ENCODE measurements at places on chromosomes 2 and 18.

GRCh38 chr2:207473049-207473930 is 56.5 kb upstream of the CREB1 start:
- DNase-seq, result peak; percentile 27

DNA sequence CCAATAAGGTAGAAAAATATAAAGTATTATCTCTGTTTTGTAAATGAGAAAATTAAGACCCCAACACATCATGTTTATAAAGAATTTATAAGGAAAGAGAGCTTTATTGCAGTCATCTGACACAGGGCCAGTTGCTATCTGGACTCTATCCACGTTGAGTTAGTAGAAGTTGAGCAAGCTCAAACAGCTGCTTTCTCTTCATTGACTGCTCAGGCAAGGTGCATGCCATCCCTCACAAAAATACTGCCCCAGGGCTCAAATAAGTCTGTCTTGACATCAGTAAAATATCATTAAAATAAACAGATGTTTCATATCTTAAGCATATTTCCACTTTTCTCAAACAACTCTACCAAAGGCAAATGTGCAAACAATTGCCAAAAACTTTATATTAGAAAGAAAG is 14.8 kb downstream of the COL5A2 start:
- no peak for DNase-seq

GRCh38 chr18:10926621-10927161 is 222.7 kb downstream of the PIEZO2 start:
- no peak for DNase-seq

- no peak for DNase-seq
These were observed 44.7 kb downstream of the TRABD2A start for GRCh38 chr2:84836215-84836614.

DNA sequence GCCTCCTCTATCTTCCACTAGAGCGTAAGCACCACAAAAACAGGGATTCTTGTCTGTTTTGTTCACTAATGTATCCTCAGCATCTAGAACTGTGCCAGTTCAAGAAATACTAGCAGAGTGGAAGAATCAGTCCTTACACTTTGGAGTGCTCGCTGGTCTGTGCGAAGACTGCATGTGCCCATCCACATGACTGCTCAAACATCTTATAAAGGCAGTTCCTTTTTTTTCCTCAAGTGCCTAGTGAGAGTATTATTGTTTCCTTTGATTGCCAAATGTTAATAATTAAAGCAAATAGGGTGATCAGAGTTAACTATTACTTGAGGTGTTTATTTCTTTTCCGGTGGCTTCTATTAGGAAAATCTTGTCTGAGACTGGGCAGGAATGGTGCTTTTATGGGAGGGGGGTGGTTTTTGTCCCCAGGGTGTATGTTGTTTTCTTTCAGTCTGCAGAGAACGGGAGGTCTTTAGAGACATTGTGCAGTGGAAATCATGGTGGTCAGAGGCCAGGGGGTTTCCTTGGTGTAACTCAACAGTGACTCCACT is 45.6 kb upstream of the ITGB6 start:
- DNase-seq, result no peak

- DNase-seq, result no peak
These were observed 108.8 kb upstream of the TRIB2 start for GRCh38 chr2:12607971-12608370.

- DNase-seq, result no peak
These were observed 1.8 kb downstream of the NOSTRIN start for GRCh38 chr2:168804214-168804613.

- DNase-seq, result peak; percentile 92
These were observed 93.3 kb downstream of the THSD7B start for GRCh38 chr2:136858656-136859055.

- peak; percentile 4 for DNase-seq
These were observed 74.6 kb upstream of the RNF152 start for GRCh38 chr18:61967252-61967891.

DNA sequence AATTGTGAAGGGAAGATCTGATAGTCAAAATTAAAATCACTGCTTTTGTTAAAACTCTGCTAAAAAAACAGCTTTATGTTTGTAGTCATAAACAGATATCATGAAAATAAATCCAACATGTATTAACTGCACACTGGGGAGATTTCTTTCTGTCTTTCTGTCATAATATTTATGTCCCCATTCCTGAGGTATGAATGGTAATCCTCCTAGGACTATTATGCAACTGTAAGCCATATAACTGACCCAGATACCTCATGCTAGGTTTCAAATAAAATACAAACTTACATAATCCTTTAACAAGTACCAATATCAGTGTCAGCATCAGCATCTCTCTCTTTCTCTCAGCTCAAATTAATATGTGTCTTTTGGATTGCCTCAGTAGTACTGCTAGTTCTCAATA is 18.2 kb downstream of the IFIH1 start:
- no peak for DNase-seq

- DNase-seq, result no peak
These were observed 156.2 kb upstream of the NETO1 start for GRCh38 chr18:73023975-73024374.

- DNase-seq, result no peak
These were observed 63.4 kb downstream of the MYO5B start for GRCh38 chr18:50131591-50131990.

GRCh38 chr18:62878305-62878704 is 163.0 kb downstream of the PHLPP1 start:
- no peak for DNase-seq

DNA sequence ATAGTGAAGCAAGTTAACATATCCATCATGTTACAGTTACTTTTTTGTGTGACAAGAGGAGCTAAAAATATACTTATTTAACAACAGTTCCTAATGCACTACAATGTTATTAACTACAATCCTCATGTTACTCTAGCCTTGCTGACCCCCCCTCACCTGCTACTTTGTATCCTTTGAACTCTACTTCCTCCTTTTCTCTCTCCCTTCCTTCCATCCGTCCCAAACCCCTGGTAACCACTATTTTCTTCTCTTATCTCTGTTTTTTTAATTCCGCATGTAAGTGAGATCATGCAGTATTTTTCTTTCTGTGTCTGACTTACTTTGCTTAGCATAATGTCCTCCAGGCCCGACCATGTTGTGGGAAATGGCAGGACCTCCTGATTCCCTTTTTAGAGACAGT is 59.4 kb downstream of the NPAS2 start:
- DNase-seq, result no peak

DNA sequence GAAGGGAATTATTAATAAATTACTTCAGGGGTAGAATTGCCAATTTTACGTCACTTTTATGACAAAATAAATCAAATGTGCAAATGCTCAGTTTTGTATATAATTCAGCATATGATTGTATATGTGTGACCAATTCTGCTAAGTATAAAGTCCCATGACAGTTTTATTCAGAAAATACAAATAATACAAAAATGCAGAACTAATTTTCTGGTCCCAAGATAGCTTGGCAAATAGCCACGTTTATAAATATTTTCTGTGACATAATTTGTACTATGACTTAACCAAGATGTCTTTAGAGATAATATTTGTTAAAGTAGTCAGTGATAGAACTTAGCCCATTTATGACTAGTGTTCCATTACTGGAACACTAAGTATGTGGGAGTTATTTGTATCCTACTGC is 24.2 kb upstream of the CAB39 start:
- no peak for DNase-seq

- no peak for DNase-seq
These were observed 149.3 kb upstream of the HAAO start for GRCh38 chr2:42941633-42942176.

DNA sequence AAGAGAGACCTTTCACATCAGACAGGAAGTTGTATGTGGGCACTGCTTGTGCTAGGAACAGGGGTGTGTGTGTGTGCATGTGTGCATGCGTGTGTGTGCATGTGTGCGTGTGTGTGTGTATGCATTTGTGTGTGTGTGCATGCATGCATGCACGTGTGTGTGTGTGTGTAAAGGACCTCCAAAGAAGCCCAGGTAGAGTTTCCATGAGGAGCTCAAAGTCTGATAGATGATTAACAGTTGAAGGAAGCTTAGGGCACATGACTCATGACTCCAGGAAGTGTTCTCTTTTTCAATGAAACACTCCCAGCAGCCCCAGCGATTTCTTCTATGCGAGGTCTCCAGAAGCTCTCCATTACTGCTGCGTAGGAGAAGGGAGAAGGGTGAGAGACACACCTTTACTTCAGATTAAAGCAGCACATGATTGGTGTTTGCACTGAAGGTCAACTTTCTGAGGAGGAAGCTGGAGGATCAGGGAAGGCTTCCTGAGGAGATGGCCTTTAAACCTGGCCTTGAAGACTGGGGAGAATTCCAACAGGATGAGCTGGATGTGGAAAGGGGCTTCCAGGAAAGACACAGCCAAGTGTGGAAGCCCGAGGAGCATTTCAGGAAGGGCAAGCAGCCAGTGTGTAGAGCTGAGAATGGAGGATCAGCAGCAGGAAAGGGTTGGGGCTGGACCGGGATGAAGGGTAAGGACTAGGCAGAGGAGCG is 77.7 kb downstream of the SMAD4 start:
- no peak for DNase-seq

DNA sequence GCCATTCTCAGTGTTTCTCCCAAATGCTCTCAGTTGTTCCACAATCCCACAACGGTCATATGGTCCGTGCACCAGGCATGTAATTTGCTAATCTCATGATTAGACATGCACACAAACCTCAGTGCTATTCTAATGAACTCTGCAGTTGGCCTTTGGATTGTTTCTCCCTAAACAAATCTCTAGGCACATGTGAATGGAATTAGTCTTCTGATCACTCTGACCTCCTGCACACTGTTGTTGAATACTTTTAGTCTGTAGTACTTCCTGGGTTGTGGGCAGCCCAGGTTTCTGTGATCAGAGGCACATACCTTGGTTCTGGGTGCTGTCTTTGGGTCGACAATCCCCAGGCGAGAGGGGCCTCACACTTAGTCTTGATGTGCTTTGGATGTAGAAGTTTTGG is 498.7 kb upstream of the SPRED2 start:
- DNase-seq, result no peak

DNA sequence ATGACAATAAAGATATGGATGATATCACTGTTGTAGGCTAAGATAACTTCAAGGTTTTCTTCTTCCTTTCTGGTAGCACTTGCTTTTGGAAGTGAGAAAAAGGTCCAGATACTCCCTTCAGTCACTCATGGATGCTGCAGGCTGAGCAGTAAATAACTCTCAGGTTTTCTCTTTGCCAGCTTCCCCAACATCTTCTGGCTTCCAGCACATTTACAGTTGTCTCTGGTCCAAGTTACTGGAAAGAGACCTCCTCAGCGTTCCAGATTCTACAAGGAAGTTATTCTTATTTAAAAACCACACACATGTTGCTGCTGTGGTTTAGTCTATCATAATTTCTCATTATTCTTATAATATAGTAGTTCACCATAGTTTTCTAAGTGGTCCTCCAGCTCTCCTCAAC is 383.4 kb downstream of the PLCL1 start:
- no peak for DNase-seq

DNA sequence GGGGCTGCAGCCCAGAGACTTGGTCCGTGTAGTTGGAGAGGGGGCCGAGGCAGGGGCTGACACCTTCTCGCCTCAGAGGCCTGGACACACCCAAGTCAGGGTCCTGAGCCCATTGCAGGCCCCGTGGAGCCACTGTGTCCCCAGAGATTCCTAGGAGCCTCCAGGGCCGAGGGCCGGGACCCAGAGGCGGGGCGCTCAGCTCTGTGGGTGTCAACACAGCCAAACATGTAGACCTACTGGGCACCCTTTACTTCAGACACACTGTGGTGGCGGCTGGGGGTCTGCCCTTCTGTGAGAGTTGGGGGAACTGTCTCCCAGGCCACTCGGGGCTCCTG is 459 bp upstream of the ESPNL start:
- no peak for DNase-seq

DNA sequence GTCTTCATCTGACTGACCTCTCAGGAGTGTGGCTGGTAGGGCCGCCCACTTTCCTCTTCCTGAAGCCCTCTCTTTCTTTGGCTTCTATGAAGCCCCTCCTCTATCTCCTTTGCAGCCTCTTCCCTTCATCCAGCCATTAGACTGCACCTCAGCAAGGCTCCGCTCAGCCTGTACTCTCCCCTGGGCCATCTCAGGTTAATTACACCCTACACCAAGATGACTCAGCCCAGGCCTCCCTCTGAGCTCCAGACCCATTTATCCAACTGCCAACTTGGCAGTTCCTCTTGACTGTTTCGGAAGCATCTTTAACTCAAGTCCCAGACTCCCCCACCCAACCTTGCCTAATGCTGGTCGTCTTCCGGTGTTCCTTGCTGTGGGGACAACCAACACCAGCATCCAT is 5.8 kb upstream of the WNT6 start:
- DNase-seq, result no peak

DNA sequence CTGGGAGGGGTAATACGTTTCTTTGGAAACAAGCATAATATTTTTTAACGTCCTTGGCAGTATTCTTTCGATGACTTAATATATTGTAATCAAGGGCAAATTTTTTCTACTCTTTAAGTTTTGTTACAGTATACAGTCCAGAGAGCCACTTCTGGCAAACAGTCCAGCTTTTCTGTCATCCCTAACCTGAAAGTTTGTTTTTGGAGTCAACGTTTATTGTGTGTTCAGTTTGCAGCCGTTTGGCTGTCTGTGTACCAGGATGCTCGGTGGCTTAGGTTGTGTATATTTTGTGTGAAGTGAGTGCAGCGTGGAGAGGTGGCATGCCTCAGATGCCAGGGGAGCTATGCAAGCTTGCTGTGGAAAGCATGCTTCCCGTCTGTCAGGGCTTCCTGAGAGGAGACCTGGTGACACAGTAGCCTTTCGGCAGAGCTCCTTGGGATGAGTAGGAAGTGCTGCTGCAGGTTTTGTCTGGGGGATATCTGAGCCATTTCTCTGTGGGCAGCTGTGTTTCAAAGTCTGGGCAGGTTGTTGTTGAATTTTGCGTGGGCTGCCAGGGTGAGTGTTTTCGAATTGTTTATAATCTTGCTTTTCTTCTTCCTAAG is 14.7 kb downstream of the MAP3K20 start:
- no peak for DNase-seq

- no peak for DNase-seq
These were observed 21.9 kb downstream of the SLC40A1 start for GRCh38 chr2:189558516-189559272.

- DNase-seq, result no peak
These were observed 66.5 kb downstream of the GLS start for GRCh38 chr2:190947141-190947540.

- no peak for DNase-seq
These were observed 614.0 kb downstream of the SLC4A3 start for GRCh38 chr2:220241423-220241822.

- no peak for DNase-seq
These were observed 78.2 kb downstream of the KCTD1 start for GRCh38 chr18:26470011-26470637.

DNA sequence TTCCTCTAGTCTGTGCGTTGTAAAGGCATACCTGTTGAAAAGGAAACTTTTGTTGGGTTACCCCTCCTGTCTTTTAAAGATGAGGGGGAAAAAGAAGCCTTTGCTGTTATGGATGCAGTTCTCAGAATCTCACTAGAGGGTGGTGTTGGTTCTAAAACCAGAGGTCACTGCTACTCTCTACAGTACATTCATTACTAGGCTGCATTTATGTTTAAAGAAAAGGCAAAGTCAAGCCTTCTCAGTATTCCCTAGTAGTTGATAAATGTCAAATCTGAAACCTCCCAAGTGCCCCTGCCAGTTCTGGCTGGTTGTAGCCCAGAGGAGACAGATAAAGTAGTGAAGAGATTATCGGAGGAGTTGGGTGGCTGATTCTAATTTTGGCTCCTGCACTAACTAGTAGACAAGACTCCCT is 1.4 kb upstream of the PLCL1 start:
- no peak for DNase-seq

- no peak for DNase-seq
These were observed 15.7 kb upstream of the FZD7 start for GRCh38 chr2:202017940-202018339.

All from NCI-H524 treated with DMSO at 0.1 percent for 48 hours (cell line).